Parietal lobe (tissue), 2 donors: ENCODE measurements at places on chromosomes 12 and 14. TPM values are rescaled to one million over a fixed set of nuclear protein-coding genes. Genes with fewer than 3 reads are reported as not detected.

PAH gene
- total RNA-seq: not detected

TAS2R50 gene
- total RNA-seq: 26.3 TPM

PLBD1 gene
- total RNA-seq: 0.94 TPM

PTGER2 gene
- not detected for total RNA-seq

PRH2 gene
- 2.8 TPM for total RNA-seq

FLVCR2 gene
- total RNA-seq: 4.4 TPM

ASPG gene
- 0.31 TPM for total RNA-seq
